ENCODE measurements at places on chromosomes 2 and 18.

DNA sequence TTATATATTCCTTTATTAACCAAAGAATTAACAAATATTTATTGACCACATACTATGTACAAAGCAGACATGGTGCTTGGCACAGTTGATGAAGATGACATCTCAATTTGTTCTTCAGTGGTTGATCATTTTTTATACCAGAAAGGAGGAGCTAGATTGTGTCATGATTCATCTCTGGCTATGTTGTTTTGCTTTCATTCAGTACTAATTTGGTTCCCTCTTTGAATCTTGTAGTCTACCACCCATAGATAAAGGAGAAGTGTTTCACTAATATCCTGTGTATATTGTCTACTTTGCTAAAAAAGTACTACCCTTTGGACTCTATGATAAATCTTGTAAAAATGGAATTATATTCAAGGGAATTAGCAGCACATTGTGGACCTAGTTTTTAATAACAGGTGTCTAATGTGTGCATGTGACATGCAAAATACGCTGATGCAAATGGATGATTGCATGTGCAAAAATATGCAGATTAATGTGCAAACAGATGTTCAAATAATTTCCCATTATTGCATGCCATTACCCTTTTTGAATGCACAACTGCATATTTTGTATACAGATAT is 313.2 kb upstream of the ZEB2 start:
- DNase-seq: no peak

- no peak for DNase-seq
These were observed 156.0 kb downstream of the RIT2 start for GRCh38 chr18:42959528-42959927.

GRCh38 chr2:37623406-37623805 is 48.0 kb downstream of the CDC42EP3 start:
- no peak for DNase-seq

- peak; percentile 6 for DNase-seq
These were observed 692.9 kb downstream of the SLC4A3 start for GRCh38 chr2:220320326-220320725.

- DNase-seq: no peak
These were observed 254.6 kb downstream of the MEIS1 start for GRCh38 chr2:66689456-66690051.

DNA sequence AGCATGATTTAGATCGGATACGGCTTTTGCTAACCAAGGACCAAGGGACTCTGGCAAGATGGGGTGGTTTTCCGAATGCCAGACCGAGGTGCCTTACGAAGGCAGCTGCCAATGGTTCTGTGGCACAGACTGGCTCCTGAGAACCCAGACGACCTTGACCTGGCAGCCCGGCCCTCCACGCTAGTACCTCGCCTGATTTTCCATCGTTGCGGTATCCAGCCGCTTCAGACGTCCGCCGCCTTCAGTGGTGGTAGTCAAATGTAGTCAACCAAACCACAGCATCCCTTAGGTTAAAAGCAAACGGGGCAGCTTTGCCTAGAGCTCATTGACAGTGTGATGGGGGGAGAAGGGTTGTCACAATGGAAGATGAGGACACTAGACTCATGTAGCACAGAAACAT is 42.6 kb downstream of the GBX2 start:
- no peak for DNase-seq

DNA sequence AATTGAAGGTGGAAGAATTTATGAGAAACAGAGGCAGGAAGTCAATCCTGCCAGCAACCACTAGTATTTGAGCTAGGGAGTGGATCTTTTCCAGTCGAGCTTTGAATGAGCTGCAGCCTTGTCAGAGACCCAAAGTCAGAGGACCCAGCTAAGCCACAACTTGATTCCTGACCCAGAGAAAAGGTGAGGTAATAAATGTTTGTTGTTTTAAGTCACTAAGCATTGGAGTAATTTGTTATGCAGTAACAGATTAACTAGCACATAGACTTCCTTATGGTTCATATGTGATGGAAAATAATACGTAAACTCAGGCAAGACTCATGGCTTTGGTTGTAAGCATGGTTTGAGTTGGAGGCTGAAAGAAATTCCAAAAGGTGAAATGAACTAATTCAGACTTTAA is 21.6 kb downstream of the EFEMP1 start:
- peak; percentile 18 for DNase-seq

DNA sequence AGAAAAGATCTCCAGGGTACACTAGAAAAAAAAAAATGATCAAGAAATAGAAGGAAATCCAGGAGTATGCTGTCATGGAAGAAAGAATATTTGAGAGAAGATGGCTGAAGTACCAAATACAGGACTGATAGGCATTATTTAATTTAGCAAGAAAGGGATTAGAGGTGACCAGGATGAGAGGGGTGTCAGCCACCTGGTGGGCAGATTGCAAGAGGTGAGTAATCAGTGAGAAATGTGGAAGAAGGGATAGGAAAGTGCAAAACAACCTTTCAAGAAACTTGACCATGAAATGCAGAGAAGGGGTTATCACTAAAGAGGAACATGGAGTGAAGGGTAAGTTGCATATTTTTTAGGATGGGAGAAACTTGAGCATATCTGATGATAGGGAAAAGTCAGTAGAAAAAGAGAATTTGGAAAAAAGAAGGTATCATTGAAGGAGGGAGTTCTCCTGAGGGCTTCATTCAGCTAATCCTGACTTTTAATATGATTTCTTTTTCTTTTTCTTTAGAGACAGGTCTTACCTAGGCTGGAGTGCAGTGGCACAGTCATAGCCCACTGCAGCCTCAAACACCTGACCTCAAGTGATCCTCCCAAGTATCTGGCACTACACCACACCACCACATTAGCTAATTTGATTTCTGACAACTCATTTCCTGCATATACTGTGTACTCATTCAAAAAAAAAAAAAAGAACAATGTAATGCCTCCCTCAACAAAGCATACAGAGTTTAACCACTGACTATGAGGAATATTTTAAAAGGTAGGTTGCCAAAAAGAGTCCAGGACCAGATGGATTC is 101.3 kb downstream of the LRP2 start:
- DNase-seq: no peak

GRCh38 chr2:29579495-29580169 is 341.8 kb downstream of the ALK start:
- DNase-seq: peak; percentile 43

DNA sequence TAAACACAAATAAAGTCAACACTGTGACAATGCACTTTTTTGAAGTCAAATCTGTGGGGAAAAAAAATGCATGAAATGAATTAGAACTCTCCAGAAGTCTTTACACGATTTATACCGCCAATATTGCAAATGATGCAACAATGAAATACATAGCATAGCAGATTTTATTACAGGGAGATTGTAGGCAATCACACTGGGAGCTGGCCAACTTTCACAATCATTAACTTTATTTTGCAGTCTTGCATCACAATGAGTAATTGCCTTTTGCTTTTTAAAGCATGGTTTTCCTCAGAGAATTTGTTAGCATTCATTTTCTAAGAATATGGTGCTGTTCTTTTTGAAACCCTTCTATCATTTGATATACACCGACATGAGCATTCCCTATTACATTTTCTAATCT is 366.4 kb upstream of the FSIP2 start:
- peak; percentile 39 for DNase-seq

- peak; percentile 87 for DNase-seq
These were observed 199.2 kb upstream of the NT5C1B start for GRCh38 chr2:18788592-18788991.

DNA sequence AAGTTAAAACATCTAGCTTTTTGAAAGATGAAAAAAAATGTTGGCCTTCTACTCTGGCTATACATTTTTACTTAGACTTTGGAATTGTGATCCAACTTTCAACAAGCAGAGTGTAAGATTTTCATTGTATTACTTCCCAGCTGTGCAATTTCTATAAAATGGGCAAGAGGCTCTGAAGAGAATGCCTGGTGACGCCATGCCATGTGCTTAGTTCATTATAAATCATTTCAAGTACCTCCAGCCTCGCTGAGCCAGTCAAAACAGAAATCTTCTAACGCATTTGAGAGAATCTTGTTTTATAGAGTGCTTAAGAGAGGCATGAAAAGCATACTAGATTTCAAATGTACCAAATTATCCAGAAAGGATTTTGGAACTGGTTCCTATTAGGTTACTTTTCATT is 10.1 kb upstream of the STK17B start:
- peak; percentile 13 for DNase-seq

GRCh38 chr2:181123798-181124231 is 143.4 kb downstream of the UBE2E3 start:
- DNase-seq: peak; percentile 69

DNA sequence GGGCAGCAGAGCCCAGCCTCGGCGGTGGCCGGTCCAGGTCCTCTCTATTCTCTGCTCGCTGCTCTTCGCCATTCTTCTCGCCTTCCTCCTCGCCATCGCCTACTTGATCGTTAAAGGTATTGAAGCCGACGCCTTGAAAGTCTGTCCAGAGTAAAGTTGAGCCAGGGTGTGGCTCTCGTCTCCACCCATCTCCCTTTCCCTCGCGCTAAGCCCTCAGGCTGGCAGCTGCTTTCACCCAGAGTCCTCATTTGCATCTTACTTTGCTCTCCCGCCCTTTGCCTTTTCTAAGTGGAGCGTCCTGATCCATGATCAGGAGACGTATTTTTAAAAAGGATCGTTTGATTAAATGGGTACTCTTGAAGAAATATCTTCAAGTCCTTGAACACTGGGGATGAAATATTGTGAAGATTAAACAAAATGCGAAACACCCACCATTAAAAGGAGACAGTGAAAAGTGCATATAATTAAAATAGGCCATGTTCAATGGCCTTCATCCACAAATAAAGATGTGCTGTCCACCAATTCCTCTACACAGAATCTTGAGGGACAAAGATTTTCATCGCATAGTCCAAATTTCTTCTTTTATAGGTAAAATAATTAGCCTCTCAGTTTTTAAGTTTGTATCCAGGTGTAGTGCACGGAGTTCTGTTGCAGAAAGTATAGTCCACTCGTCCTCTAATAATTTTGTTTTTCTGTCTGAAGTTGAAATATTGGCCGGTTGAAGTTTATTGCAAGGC is 657 bp downstream of the ARL6IP6 start:
- peak; percentile 14 for DNase-seq

DNA sequence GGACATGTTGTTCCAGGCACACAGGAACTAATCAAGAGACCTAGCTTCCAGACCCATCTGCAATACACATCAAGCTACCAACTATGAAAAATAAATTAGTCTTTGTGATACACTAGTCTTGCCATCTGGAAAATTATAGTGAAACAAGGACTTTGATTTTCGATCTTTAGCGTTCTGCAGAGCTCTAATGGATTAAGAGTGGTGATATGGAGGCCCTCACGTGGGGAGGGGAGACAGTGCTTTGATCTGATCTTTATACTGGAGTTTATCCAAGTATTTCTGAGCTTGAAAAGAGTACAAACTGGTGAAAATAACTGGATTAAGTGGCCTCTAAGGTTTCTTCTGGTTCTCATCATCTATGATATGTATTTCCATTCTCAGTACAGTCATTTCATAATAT is 273.4 kb upstream of the CDH7 start:
- DNase-seq: no peak

- DNase-seq: no peak
These were observed 31.1 kb downstream of the GREB1 start for GRCh38 chr2:11564816-11565567.

DNA sequence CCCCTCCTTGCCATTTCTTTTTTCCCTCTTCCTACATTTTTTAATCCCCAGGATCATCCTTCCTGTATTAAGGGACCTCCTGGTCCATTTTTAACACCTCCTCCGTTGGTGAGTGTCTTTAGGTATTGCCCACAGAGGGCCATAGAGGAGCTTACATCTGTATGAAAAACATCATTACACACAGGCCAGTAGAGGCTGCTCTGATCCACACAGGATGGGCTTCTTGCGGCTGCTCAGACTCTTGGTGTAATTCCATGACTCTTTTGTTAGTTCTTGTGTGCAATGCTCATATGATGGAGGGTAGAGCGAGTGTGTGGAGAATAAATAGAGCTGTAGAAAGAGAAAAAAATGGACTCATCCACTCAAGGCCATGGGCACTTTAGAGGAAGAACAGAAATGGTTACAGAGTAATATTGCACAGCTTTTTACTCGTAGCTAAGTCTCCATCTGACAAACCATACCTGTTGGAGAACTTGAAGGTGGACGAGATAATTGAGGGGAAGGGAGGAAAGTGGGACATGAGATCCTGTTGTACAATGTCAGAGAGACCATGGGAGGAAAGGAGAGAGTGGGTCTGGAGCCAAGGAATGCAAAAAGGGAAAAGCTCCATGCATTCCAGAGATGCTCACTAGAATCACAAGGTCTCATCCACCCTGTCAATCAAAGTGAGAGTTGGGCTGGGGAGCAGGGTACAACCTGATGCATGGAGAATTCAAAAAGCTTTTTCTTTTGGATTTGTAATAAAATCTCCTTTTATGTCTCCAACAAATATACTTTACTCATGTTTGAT is 129.7 kb upstream of the TNP1 start:
- DNase-seq: peak; percentile 37

GRCh38 chr2:152693033-152693432 is 24.2 kb downstream of the PRPF40A start:
- DNase-seq: no peak

DNA sequence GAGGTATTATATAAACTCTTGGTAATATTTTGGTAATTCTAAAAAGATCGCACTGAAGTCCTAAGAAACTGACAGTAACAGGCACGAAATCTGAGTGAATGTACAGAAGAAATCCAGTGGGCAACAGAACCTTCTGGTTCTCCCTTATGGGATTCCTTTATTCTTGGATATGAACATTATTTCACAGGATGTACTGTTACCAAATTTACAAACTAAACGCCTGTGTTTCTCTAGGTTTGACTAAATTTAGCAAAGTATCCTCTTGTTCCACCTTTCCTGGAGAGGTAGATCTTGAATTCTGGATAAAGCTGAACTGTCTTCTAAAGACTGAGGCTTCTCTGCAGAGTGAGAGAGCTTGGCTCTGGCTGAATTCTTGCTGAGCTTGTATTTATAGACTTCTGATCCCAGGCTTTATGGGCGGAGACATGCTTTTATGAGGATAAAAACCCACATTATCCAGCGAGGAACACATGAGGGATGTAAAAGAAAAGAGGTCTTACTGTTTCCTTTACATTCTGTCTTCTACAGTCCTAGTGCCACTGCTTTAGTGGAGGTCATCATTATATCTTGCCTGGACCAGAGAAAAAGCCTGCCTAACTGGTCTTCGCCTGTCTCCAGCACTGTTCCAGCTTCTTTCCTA is 220.8 kb downstream of the CDH2 start:
- no peak for DNase-seq

- no peak for DNase-seq
These were observed 201.4 kb downstream of the NYAP2 start for GRCh38 chr2:225600865-225601264.

Measured in fibroblast of skin of abdomen (primary cell).